ENCODE measurements at places on chromosomes 6 and 20.

DNA sequence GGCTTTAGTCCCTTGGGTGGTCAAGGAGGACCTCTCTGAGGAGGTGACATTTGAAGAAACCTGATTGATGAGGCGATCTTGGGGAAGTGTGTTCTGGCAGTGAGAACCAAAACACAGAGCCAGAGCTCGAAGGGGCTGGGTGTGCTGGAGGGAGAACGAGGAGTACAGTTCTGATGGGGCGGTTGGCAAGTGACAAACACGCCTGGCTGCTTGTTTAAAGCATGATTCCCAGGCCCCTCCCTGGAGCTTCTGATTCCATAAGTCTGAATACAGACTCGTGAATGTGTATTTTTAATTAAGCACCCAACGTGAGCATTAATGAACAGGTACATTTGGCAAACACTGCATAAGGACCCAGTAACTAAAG, 886 bp upstream of the NFATC2 start:
- no peak for DNase-seq

DNA sequence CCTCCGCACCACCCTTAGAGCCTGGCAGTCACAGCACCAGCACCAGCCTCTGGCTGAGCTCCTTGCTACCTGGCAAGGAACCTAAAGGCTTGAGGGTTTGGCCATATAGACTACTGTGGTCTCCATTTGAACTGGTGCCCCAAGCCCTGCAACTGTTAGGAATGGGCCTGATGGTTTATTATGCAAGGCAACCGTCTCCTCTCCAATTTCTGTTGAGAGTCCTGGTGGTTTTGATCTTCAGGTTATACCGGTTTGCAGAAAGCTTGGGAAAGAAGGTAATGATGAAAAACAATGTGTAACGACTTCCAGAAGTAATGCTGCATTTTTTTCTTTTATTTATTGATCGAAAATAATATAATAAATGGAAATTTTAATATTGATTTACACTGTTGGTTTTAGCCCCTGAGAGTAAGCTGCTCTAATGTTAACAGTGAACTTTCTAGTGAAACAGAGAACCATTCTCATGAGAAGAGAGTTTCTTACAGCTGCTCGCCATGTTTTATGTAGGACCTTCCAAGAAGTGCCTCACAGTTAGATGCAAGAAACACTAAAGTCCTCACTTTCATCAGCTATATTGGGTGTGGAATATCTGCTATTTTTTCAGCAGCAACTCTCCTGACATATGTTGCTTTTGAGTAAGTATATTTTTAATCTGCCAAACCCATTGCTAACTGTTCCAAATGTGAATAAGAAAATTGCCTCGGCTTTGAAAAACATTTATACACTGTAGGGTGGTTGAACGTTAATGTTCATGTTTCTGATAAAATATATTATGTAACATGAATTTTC, 112.8 kb downstream of the ADGRG6 start:
- no peak for DNase-seq

GRCh38 chr6:160750276-160750689, 48.2 kb downstream of the PLG start:
- DNase-seq, result no peak

- DNase-seq, result no peak
Observed at GRCh38 chr20:47914792-47915191, 129.5 kb upstream of the SULF2 start.

DNA sequence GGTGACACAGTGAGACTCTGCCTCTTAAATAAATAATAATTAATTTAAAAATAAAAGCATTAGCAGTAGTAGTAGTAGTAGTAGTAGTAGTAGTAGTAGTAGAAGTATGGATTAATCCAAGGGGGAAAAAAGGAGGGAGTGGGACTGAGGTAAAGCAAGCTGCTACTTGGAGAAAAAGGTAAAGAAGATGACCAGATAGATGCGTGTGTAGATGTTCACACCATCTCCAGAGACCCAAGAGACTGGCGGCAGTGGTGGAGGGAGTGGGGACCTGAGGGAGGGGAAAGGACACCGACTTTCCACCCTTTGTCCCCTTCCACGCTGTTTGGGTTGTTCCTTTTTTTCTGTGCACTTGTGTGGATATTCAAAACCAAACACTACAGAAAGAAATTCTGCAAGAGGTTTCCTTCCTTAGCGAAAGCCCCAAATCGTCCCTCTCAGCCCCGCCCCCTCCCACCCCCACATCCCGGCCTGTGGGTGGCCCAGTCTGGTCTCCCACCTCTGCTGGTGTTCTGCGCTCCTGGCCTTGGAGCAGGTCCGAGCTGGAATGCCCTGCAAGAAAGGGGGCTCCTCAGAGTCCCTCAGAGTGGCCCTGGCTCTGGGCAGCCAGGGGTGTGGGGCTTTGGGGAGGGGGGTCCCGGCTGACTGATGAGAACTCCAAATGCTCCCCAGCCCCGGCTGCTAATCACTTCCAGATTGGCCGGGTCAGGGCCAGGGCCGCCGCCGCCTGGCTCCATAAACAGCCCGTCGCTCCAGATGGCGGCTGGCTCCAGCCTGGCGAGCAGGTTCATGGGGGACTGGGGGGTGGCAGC, 60.2 kb downstream of the UBE2V1 start:
- DNase-seq, result no peak

- no peak for DNase-seq
Observed at GRCh38 chr6:119148098-119148824, 69.8 kb upstream of the FAM184A start.

DNA sequence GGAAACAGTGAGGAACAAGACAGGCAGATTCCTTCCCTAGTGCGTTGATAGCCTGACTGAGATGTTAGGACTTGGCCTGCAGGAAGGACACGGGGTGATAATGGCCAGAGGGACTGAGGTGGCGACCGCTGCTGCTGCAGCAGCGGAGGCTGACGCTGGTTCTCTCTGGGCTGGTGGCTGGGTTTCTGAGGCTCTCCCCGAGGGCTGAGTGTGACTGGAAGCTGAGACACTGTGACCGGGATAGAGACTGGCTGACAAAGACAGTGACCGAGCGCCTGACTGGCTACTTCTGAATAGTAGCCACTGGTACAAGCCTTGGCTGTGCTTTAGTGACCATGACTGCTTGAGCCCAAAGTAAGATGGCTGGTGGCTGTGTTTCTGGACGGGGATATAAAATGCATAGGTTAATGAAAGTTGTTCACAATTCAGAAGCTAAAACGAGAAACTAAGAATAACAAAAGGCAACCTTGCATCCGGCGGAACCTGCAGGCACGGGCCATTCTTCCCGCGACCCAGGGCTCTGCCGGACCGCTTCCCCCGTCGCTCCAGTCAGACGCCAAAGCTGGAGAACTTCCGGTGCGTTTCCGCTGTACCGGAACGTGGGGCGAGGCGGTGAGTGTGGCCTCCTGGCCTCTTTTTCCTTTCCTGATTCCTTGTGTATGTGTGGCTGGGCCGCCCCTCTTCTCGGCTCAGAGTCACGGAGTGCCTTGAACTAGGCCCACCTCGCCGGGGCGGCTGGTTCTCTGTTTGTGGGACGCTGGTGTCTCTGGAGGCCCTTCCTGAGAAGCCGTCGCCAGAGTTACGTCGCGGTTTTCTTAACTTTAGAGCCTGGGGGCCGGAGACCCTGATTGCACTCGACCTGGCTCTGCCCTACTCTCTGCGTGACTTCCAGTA, at the start of gene AAR2:
Gene AAR2, plus strand, starts transcription at position 587 of the 894 bp plus-strand sequence. CDS start 3,391 bp downstream, outside the sequence.
- DNase-seq, result no peak

GRCh38 chr6:154251116-154251515, 105.5 kb downstream of the IPCEF1 start:
- no peak for DNase-seq

DNA sequence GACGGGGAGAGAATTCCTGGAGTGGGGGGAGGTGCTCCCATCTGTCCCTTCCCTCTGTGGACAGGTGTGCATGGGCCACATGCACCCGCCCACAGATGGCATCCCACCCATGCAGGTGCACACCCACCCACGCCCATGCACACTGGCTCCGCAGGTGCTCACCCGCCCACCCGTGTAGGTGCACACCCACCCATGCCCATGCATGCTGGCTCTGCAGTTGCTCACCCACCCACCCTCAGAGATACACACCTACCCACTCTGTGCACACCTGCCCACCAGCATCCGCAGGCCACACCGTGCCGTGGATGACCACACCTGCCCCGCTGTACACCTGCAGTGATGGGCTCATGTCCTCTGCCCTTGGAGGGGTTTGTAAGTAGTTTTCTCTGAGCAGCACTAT, 132.0 kb downstream of the PHACTR3 start:
- no peak for DNase-seq

GRCh38 chr6:25794784-25795183, 37.1 kb downstream of the SLC17A1 start:
- no peak for DNase-seq

DNA sequence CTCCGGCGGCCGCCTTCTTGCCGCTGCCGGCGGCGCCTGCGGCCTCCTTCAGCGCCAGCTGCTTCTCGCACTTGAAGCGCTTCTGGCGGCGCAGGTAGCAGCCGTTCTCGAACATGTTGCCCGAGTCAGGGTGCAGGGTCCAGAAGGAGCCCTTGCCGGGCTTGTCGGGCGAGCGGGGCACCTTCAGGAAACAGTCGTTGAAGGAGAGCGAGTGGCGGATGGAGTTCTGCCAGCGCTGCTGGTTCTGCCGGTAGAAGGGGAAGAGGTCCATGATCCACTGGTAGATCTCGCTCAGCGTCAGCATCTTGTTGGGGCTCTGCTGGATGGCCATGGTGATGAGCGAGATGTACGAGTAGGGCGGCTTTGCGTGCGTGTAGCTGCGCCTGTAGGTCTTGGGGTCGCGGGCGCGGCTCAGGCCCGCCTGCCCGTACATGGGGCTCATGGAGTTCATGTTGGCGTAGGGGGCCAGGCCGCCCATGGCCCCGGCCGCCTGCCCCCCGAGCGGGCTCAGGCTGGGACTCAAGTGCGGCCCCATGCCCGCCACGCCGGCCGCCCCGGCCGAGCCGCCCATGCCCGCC, 1.9 kb downstream of the FOXA2 start:
- no peak for DNase-seq

- no peak for DNase-seq
Observed at GRCh38 chr6:118748311-118749062, 97.1 kb upstream of the CEP85L start.

GRCh38 chr6:147390909-147391536, 117.5 kb upstream of the SAMD5 start:
- DNase-seq, result no peak

DNA sequence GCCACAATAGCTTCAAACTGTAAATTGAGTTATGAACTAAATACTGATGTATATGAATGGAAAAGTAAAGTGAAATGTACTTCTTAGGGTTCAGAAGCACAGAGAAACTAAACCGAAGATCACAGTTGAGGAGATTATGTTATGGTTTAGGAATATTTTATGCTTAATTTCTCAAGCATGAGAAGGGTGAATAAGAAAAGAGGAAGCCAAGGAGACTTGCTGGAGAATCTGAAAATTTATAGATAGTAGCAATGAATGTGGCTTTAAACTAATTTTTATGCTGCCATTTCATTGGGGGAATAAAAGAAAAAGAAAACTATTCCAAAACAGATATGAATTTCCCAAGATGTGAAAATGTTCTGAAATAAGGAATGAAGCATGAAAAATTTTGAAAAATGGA, 5.6 kb downstream of the ANKS1A start:
- no peak for DNase-seq

GRCh38 chr6:152696522-152696921, 1.2 kb upstream of the MYCT1 start:
- no peak for DNase-seq

DNA sequence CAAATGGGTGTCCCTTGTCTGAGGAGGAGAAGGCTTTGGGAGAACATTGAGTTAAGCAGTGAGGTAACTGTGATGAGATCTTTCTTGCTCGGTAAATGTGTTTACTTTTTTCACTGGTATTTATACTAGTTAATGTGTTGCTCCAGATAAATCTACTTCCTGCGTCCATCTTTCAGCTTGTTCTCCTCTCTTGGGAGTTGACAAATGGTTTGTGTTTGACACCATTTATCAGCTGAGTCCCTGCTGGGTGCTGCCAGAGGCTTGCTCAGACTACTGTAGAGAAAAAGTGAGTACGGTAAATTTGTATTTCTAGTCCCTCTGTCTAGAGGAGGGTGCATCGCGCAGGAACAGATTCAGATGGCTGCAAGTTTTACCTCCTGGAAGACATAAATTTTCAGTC, 8.3 kb upstream of the PRDM1 start:
- DNase-seq, result no peak

DNA sequence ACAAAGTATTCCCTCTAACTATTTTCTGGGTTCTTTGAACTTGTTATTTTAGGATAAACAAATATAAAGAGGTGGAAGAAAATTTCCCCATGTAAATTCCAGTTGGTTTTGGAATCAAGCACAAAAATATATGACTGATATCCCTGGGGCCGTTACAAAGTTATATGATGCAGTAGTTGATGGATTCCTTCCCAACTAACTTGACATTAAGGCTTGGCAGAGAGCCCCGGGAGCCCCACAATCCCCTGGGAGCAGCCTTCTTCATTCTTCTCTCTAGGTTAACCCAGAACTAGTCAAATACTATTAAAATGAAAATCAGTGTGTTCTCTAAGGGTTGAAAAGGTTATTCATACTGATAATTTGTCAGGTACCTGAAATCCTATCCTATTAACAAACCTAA, 508.9 kb upstream of the SOX4 start:
- DNase-seq, result no peak

DNA sequence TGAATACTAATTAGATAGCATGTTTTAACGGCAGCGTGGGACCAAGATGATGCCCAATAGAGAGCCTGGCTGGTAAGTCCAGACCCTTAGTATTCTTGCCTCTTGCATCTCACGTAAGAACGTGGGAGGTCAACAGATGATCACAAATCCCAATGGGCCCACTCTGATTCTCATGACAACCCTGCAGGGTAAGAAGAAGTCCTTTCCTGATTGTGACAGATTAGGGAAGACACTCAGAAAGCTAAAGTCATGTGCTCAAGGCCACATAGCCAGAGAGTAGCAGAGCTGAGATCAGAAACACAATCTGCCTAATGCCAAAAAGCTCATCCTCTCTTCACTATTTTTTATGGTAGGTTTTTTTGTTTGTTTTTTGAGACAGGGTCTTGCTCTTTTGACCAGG, 103.8 kb downstream of the RALGAPA2 start:
- no peak for DNase-seq
